Parietal lobe (tissue), 2 donors: ENCODE measurements at places on chromosomes 3 and 15. TPM values are rescaled to one million over a fixed set of nuclear protein-coding genes. Genes with fewer than 3 reads are reported as not detected.

Gene VGLL3
- total RNA-seq: 0.94 TPM

Gene MAGEL2
- total RNA-seq: 1.9 TPM

Gene UNC13C
- total RNA-seq: 28.2 TPM

Gene FRMD4B
- 110 TPM for total RNA-seq

Gene BCHE
- 14.1 TPM for total RNA-seq

Gene SERINC4
- not detected for total RNA-seq

Gene ACAN
- total RNA-seq: 0.31 TPM

Gene CLSTN2
- total RNA-seq: 33.2 TPM

Gene ATG3
- total RNA-seq: 45.4 TPM

Gene UPK1B
- total RNA-seq: not detected

Gene CSPG5
- total RNA-seq: 102 TPM
